ENCODE measurements at places on chromosomes 12 and 14.

DNA sequence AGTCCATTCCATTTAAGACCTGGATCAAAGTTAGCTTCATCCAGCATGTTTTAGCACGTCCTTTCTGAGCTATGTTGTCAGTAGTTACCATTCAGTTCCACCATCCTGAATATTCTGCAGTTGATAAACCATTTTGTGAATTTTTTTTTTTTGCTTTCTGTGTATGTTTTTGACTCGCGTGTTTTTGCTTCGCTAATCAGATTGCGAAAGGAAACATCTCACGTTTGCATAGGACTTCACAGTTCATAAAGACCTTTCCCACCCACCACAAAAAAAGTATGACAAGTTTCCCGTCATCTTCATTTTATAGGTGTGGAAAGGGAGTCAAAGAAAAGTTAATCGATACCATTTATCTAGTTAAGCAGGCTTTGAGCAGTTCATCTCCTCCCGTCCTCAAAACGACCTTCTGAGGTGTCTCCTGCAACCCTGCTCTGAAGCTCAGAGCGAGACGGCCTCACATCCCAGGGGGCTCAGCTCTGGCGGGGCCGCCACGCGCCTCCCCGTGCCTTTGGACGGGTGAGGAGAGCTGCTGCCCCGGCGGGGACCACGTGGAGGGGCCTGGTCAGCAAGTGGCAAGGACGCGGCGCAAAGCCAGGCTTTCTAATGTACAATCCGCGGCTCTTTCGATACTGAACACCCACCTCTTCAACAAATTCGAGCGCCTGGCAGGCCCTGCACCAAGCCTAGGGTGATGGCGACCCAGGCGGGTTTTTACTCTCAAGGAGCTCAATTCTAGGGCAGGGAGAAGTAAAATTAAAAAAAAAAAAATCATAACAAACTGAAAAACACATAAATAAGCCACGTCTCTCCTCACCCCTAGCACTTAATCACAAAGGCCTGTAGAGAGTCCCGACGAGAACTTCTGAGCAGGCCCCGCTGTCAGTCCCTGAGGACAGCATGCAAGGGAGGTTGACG is 988 bp upstream of the TMEM263 start:
- no peak for DNase-seq

DNA sequence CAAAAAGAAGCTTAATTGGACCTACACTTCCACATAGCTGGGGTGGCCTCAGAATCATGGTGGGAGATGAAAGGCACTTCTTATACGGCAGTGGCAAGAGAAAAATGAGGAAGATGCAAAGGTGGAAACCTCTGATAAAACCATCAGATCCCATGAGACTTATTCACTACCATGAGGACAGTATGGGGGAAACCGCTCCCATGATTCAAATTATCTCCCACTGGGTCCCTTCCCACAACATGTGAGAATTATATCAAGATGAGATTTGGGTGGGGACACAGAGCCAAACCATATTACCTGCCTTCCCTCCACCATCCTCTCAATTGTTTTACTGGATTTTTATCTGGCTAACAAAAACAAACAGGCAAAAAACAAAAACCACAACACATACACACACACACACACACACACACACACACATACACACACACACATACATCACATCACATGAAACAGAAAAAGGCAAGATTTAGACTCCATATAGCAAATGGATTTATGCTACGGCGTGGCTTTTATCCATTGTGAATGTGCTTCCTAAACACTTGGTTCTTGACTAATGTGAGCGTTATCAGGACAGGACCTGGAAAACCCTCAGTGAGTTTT is 66.7 kb downstream of the ZFP36L1 start:
- no peak for DNase-seq

- DNase-seq: no peak
Measured at GRCh38 chr12:109458771-109459208, 18.3 kb downstream of the KCTD10 start.

DNA sequence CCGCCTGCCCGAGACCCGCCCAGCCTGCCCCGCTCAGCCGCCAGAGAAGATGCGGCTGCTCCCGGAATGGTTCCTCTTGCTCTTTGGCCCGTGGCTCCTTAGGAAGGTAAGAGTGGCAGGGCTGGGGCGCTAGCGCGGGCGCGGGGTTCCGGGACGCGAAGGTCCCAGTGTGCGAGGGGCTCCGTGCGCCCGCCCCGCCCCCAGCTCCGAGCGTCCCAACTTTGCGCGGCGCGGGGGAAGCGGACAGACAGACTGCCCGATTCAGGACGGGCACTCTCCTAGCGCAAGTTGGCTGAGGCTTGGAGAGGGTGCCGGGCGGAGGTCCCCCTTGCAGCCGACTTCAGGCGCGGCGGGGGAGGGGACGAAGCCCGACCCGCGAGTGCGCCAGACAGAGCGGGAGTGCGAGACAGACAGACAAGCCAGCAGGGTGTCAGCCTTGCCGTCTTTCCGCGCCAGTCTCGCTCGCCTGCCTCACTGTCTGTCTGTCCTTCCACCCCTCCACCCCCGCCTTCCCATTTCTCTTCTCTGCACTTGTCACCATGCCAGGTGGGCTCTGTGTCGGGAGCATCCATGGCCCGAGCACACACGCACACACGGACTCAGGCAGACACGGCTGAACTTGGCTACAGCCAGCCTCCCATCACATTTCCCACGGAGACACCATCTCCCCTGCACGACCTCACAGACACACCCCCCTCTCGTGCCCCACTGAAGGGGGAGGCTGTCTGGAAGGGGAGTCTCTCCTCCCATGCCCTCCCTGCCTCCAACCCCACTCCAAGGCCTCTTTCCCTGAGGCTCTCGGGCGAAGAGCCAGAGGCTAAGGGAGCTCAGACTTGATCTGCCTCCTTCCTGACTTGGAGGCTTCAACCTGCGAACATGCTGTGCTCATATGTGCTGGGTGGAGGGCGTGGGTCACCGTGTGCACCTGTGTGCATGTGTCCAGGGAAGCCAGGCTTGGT is 606 bp downstream of the NXPH4 start:
- DNase-seq: no peak

DNA sequence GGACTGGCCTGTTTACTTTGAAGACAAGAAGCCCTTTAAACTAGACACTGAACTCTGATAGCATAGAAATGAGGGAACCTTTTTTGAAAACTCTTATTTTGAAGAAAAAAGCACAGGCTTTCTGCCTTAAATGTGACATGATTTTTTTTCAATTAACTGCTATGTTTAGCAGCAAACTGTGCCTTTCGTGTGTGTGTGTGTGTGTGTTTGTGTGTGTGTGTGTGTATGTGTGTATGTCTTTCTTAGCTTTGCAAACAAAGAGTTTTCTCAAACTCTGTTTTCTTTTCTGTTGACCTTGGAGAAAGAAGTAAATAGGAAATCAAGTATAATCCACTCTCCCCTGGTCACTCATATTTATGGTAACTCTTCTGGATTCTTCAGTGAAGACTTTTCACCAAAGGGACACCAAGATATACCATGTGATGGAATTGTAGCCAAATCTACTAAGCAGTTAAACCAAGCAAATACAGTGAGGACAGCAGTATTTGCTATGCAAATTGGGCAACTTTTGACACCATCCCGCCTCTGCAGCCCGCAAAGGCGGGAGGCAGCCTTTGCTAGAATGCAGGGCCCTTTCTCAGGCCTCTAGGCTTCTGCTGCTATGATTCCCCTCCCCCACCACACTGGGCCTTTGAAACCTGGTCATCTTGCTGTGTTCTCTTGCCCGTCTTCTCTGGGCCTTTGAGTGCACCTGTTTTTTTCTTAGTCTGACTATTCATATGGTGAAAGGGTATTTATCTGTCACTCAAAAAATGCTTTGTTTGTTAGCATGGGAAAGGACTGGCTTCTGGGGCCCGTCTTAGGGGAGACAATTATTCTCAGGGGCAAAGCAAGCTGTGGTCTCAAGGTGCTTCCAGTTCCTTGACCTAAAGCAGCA is 107.9 kb downstream of the MYRFL start:
- DNase-seq: no peak

DNA sequence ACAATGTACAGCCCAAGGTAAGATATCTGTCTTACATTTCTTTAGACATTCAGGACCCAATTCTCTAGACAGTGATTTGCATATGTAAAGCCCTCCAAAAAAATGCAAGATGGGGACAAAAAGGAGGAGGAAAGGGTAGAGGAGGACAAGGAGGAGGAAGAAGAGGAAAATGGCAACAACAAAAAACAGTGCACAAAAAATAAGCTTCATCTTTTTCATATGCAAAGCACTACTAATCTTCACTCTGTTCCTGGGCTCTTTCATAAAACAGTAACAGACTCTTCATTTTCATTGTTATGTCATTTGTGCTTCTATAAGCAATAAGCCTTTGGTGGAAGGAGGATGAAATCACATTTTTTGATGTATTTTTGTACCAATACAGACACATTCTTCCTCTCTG is 61.4 kb downstream of the KCNH5 start:
- no peak for DNase-seq

DNA sequence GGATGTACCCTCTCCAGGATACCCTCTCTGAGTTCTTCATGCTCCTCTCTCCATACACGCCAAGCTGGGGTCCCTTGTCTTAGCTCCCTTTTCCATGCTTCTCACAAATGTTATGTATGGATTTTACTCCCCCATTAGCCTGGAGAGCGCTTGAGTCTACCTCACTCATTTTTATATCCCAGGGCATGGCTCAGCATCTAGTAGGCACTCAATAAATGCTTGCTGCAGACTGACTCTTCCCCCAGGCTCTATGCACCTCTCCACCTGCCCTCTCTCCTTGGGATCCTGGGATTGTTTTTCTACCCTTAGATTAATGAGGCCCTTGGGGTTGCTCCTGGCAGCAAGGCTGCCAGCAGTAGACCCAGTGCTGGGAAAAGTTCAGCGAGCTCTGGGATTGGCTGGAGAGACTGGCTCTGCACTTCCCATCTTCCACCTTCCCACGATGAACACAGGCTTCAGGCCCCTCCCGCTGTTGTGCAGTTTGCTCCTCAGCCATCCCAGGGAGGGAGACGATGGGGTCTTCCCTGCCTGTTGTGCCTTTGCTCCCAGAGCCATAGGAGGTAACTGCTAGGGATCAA is 2.2 kb downstream of the NRIP2 start:
- DNase-seq: no peak

- DNase-seq: no peak
Measured at GRCh38 chr14:30053103-30053502, 125.5 kb upstream of the PRKD1 start.

GRCh38 chr12:105107171-105107493 is 399 bp upstream of the WASHC4 start:
- no peak for DNase-seq

GRCh38 chr14:23569443-23570151 is 2.0 kb upstream of the AP1G2 start:
- no peak for DNase-seq

GRCh38 chr12:2166696-2167095 is 113.9 kb downstream of the CACNA1C start:
- DNase-seq: no peak

- no peak for DNase-seq
Measured at GRCh38 chr12:54680374-54680773, 32.2 kb upstream of the DCD start.

DNA sequence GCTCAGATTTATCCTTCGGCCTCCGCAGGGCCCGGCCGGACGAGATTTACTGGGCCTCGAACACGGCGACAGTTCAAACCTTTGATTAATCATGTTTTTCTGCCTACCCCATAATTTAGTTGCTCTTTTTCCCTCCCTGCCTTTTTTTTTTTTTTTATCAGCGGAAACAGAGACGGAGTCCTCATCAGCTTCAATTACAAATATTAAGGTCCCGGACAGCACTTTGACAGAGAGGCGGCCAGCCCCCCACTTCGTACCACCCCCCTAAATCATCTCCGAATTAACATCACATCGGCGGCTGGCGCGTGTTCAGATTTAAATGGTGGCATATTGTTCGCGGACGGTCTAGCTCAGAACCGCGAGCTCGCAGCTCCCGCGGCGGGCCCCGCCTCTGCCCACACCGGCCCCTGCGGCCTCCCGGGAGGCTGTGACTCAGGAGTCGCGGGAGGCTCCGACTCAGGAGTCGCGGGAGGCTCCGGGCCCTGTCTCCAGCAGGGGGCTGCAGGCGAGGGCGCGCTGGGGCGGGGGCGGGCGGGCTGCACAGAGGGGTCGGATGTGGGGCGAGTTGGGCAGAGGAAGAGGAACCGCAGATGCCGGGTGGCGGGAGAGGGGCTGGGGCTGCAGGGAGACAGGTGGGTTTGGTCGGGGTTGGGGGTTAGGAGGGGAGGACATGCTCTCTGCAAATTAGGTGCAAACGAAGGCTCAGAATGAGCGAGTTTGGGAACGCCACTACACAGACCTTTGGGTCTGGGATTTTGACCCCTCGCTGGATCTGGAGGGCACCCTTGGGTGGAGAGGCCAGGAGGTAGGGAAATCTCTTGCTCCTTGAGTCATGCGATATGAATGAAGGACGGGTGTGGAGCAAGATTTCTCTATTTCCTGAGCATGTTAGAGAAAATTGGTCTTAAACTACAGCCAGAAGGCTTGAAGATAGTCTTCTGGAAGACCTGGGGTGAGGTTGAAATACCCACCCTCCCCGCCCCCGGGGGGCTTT is 19.6 kb upstream of the ATP5MC2 start:
- no peak for DNase-seq

- DNase-seq: no peak
Measured at GRCh38 chr14:81550001-81550637, 16.5 kb upstream of the SEL1L start.

GRCh38 chr12:101231636-101232035 is 21.6 kb upstream of the SLC5A8 start:
- no peak for DNase-seq

DNA sequence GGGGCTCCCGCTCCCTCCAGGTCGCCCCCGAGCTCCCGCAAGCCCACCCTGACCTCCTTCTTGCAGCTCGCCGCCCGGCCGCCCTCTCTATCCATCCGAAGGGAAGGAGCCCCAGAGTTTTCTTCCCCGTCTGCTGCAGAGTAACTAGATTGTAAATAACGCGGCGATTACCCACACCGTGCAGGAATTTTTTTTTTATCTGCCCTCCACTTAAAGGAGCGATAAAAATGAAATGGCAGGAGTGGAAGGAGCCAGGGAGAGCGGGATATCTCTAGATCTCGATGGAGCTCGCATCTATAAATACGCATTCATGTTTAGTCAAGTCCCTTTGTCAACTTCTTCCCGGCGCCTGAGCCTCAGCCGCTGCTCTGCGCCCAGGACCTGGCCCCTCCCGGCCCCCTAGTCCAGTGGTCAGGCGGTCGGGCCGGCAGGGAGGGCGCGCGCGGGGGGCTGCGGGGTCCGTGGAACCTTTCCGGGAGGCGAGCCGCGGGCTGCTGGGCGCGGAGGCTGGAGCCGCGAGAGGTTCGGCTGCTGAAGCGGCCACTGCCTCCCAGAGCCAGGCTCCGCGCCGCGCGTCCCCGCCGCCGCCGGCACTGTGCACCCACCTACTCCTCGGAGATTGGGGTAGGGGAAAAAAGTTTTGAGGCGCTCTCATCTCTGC is 386.0 kb downstream of the BCAT1 start:
- no peak for DNase-seq

DNA sequence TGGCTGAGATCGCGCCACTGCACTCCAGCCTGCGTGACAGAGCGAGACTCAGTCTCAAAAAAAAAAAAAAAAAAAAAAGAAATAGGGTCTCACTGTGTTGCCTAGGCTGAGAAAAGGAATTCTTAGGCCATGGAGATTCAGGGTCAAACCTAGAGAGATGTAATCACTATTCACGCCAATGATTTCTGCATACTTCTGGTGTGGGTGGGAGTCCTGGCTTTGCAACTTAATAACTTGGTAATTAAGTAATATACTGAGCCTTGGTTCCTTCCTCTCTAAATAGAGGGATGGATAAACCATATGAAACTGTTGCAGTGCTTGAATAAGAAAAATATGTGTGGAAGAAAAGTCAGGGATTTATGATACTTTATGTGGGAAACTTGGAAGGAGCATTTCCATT is 2.7 kb downstream of the ZNF410 start:
- no peak for DNase-seq

All from NCI-H1048 (cell line).